ENCODE measurements at places on chromosomes 7 and 10.

DNA sequence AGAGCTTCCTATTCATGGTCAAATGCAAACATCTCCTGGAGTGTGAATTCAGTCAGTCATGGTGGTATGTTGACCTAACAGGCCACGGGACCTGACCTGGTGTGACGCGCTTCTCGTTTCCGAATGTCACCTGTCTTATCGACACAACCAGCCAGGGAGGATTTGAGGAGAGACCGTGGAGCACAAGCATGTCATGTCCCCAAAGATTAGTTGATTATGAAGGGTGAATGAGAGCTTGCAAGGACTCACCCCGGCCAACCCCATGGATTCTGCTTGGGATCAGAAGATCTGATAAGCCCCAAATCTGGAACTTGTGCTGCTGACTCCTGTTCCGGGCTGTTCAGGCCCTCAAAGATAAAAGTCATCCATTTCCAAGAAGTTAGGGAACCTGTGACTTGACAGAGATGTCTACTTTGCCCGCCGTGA is 10.5 kb downstream of the ADRA2A start:
- DNase-seq = no peak

DNA sequence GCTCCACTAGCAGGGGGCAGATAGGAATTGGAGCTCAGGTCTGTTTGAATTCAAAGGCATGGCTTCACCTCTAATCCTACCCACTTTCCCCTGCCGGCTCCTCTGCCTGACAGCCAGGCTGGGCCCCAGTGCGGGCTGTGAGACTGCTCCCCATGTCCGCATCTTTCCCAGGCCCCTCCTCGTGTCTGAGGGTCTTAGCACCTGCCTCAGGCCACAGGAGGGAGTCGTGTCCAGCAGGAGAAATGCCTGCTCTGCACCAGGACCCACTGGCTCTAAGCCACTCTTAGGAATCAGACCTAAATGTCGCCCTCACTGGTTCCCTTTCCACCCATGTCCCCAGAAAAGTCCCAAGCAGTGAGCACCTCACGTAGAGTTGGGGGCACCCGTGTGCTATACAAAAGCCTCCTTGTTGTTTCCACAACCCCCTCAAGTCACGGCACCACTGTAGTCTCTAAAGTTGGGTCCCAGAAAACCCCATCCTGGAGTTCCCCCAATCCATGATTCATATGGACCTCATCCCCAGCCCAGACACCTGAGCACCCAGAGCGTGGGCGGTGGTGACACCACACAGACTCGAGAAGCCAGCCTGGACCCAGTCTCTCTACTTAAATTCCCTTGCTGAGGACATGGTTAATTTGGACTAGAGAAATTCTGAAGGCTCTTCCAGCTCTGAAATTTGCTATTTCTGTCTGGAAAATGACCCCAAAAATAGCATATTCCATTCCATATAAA is 466.4 kb upstream of the ZMIZ1 start:
- DNase-seq = no peak

GRCh38 chr10:13628661-13629060 is 41.9 kb downstream of the PRPF18 start:
- DNase-seq = no peak

- DNase-seq = no peak
Observed at GRCh38 chr7:28430616-28431015, 18.3 kb downstream of the CREB5 start.

DNA sequence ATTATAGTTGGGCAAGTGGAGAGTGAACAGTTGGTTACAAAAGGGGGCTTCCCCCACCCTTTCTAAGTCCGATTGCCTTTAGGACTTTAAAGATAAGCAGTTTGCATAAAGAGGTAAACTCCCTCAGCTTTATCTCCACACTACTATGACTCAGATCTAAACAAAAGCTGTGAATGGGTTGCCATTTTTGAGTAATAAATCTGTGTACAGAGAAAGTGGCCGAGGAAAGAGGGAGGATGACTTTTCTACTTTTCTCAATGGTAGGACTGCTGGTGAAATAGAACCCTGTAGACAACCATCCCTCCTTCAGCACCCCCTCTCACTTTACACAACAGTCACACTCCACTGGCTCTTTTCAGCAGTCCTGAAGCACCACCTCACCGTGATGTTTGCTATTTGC is 71.2 kb downstream of the DNMBP start:
- DNase-seq = peak; percentile 30

GRCh38 chr7:12951397-12951801 is 264.0 kb downstream of the ARL4A start:
- DNase-seq = no peak

GRCh38 chr7:37770838-37771237 is 77.6 kb upstream of the NME8 start:
- no peak for DNase-seq

- no peak for DNase-seq
Observed at GRCh38 chr7:37557571-37558209, 109.0 kb upstream of the ELMO1 start.

DNA sequence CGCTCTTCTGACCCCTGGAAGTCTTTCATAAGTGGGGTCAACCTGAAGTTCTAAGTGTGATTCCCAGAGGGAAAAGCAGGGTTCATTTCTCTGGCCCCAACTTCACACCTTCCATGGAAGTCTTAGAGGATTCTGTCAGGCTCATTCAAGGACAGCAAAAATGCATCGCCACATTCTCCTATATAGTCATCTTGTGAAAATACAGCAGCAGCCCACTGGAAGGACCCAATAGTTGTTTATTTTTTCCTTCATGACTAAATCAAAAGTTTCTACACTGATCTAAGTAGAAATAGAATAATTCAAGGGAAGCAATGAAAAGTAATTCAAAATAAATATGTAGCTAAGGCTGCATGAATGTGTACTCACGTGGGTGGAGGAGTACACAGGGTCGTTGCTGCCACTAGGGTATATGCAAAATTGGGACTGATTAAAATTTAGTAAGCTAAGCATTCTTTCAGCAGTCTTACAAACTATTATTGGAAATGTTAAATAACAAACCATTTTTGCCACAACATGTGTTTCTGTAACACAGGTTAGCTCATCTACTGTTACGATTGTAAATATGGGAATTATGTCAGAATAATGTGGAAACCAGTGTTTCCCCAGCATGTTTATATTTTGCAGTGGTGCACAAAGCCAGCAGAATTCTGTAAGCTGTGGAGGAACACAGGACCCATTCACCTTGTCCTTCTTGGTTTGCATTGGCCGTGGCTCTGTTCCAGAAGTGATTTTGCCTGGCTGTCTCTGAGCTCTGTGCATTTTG is 33.5 kb downstream of the EEPD1 start:
- no peak for DNase-seq

- DNase-seq = no peak
Observed at GRCh38 chr7:129258649-129259389, 34.0 kb downstream of the AHCYL2 start.

- DNase-seq = no peak
Observed at GRCh38 chr10:84798312-84798711, 469.9 kb downstream of the CCSER2 start.

GRCh38 chr10:77125231-77125630 is 512.4 kb downstream of the KCNMA1 start:
- DNase-seq = no peak

GRCh38 chr7:29090836-29091601 is 55.3 kb downstream of the CPVL start:
- no peak for DNase-seq

DNA sequence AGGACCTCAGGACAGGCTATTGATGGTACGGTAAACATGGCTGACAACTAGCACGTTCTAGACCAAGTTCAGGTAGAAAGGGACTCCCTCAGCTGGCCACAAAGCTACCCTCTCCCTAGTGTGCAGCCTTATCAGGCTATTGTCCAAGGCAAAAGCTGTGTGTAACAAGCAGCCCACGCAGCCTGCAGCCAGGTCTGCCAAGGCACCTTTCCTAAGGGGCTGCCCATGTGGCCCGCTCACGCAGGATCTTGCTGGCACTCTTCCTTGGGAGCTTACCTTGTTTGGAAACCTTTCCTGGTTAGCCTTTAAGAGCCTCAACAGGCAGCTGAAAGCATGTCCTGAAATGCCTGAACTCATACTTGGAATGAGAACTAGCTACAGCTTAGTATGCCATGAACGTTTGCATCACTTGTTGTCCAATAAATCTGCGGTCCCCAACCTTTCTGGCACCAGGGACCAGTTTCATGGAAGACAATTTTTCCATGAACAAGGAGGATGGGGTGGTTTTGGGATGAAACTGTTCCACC is 51.7 kb downstream of the SYPL1 start:
- DNase-seq = no peak

DNA sequence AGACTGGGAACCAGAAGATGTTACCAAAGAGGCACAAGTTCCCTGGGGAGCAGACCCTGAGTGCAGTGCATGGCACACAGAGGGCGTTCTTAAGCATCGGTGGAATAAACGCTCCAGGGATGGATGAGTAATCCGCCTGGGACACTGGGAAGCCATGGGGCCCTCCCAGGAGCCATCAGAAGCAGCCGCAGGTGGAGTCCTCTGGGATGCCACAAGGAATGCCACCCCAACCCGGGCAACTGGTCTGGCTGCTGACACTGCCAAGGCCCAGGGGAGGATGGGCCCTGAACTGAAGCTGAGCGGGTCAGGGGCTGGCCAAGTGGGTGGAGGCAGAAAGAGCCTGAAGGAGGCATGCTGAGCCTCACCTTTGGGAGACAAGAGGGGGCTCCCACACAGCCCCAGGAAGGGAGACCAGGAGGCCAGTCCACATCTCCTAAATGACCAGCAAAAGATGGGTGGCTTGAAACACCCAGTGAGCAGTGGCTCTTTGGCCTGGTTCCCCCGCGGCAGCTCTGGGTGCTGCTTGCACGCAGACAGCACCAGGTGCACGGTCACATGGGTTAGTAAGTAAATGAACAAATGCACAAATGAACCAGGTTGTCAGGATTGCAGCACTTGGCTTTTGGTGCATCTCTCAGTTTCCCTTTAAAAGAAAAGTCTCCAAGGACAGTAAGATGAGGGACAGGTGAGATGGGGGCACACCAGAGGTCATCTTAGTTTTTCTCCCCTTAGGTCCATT is 141.3 kb upstream of the ZMIZ1 start:
- no peak for DNase-seq

DNA sequence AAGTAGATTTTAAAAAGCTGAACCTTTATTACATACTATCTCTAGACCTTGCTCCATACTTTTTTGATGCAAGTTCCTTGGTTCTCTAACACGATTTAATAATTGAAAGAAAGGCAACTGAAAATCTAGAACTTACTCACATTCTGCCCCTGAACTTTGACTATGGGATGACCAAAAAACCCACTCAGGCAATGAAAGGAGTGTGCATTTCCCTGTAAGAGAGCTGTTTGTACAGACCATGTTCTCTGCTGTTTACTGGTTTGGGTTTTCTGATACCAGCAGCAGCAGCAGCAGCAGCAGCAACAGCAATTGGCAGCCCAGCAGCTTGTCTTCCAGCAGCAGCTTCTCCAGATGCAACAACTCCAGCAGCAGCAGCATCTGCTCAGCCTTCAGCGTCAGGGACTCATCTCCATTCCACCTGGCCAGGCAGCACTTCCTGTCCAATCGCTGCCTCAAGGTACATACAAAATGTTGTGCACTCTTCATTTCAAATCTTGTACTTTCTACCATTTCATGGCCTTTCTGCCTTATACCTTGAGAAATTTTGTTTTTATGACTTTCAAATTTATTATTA is 216.7 kb downstream of the FOXP2 start:
- no peak for DNase-seq

DNA sequence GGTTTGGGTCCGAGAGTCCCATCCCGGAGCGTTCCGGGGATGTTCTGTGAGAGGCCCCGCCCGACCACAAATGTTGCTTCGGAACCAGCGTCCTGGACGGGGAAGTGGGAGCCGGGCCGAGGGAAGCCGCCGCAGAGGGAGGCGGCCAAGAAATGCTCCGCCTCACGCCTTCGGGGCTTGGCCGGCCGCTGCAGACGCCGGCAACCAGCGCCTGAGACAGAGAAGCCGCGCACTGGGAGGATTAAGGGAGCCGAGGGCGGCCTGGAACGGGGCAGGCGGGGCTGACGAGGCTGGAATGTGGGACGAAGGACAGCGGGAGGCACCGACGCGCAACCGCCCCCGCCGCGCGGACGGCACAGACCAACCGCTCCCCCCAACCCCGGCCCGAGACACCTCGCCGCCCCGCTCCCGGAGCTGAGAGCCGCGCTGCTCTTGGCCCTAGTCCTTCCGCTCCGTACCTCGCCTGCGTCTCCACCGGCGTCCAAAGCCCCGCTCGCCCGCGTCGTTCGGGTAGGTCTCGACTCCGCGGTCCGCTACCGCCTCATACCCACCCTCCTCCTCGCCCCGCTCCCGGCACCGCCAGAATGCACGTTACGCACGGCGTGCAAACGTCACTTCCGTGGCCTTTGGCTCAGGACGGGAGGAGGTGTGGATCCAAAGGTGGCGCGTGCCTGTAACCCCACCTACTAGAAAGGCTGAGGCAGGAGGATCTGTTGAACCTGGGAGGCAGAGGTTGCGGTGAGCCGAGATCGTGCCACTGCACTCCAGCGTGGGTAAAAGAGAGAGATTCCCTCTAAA is 36.7 kb upstream of the KCTD7 start:
- DNase-seq = peak; percentile 87

DNA sequence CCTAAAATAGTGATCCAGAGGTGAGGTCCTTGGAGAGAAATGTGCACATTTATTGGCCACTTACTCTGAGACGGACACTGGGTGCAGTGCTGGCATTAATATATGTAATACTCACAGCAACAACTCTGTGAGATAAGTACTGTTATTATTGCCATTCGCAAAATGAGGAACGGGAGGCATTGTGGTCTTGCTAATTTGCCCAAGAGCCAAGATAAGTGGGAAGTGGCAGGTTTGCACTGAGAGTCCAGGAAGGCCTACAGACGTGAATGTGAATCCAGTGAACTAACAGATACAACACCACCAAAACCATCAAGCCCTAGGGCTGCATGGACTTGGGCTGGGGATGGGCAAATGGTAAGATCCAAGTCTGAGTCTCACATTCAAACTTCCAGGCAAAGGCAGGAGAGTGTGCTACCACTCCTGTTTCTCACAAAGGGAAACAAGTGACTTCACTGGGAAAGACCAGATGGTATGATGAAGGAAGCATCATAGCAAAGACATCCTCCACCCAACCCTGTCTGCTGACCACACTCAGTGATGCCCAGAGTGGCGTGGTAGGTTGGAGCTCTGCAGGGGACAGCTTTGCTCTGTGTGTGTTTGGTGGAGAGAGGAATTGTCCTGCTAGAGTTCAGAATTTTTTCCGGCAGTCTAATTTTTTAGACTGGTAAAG is 19.2 kb downstream of the TMEM273 start:
- no peak for DNase-seq

GRCh38 chr10:108014902-108015177 is 850.3 kb upstream of the SORCS1 start:
- DNase-seq = no peak

DNA sequence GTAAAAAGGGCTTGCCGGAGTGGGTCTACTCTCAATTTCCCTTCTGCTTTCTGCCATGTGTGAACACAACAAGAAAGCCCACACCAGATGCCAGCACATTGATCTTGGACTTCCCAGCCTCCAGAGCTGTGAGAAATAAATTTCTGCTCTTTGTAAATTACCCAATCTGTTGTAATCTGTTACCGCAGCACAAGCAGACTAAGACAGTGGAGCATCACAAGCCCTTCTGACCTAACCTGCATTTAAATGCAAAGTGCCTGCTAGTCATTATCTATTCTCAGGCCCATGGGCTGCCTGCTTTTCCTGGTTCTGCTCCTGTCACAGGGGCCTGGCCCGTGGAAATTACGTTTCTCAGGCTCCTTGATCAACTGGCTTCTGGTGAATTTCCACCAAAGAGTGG is 199.3 kb upstream of the AUTS2 start:
- DNase-seq = no peak

Data from GM18507 (cell line).